Peyer's patch (tissue), 4 donors: ENCODE measurements at places on chromosomes 7 and 10. TPM values are rescaled to one million over a fixed set of nuclear protein-coding genes. Genes with fewer than 3 reads are reported as not detected.

DNA sequence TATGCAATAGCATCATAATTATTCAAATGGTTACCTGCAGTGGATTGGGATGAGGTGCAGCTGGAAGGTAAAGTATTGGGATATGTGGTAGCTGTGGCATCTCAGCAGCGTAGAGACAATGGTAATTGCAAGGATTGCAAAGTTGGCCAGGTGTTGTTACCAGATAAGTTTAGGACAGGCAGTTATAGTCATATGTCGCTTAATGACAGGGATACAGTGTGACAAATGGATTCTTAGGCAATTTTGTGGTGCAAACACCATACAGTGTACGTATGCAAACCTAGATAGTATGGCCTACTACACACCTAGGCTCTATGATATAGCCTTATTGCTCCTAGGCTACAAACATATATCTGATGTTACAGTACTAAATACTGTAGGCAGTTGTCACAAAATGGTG lies 163.5 kb upstream of the LYZL2 start:
- H3K27ac ChIP-seq: no peak overlapping the region
- no peak overlapping the region for H3K4me3 ChIP-seq
- no peaks in the 10 kb centered on the region for H3K27me3 ChIP-seq

DNA sequence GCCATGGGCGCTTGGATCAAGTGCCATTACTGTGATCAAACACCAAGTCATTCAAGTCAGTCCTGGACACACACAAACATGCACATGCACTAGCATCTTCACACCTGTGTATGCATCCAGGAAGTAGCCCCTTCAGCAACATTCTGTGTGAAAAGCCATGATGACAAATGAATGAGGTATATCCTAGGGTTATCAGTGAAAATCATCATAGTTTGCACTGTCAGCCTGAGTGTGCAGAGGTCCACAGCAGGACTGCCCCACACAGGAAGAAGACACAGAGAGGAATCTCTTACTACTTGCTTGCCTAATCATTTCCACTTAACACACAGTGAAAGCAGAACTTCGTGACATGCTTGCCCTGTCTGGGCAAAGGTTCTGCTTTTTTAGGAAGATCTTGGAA lies 184.0 kb upstream of the ADO start:
- no peak for DNase-seq
- H3K4me1 ChIP-seq: no peaks in the 10 kb centered on the region
- no peaks in the 10 kb centered on the region for H3K27me3 ChIP-seq
- no peaks in the 10 kb centered on the region for H3K36me3 ChIP-seq
- H3K4me3 ChIP-seq: no peak overlapping the region

- no peak for DNase-seq
- no peaks in the 10 kb centered on the region for H3K36me3 ChIP-seq
- no peak overlapping the region for H3K4me3 ChIP-seq
- peak overlapping the region; percentile 90 for H3K27ac ChIP-seq
- H3K4me1 ChIP-seq: peaks cover 9% of the 10 kb centered on the region
Measured at GRCh38 chr7:155809332-155809946, 2.8 kb downstream of the SHH start.

DNA sequence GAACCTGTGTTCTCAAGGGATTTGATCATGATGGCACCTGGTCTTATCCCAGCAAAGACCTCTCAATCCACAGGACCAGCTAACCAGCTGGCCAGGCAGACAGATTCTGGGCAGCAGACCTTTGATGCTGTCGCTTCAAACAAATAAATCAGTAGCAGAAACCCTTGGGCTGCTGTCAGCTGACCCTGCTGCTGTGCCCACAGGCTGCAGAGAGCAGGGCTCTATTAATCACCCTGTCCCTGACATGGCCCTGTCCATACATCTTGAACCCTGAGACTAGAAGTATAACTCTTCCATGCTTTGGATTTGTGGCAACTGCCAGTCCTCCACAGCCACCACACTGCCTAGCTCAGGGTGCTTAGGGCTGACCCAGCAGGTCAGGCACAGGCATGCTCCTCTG lies 244.1 kb upstream of the PODXL start:
- no peak overlapping the region for H3K4me3 ChIP-seq
- no peak overlapping the region for H3K27ac ChIP-seq
- H3K27me3 ChIP-seq: no peaks in the 10 kb centered on the region
- H3K4me1 ChIP-seq: no peaks in the 10 kb centered on the region
- no peaks in the 10 kb centered on the region for H3K36me3 ChIP-seq

DNA sequence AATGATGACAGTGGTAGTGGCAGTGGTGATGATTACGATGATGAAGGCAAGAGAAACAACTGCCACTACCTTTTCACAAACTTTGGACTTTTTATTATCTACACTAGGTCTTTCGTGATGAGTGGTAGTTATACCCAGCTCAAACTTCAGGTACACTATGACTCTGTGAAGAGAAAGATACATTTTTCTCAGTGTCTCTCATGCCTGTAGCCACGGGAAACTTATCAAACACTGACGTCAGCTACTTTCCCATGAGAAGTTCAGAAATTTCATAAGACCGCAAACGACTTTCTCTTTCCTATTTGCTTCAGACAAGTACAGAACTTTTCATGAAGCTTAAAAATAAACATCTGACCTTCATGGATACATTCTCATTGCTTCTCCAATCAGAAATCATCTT lies 57.0 kb downstream of the CALD1 start:
- H3K4me1 ChIP-seq: no peaks in the 10 kb centered on the region
- H3K27ac ChIP-seq: peak overlapping the region; percentile 77
- no peak overlapping the region for H3K4me3 ChIP-seq
- DNase-seq: no peak
- H3K36me3 ChIP-seq: no peaks in the 10 kb centered on the region

GRCh38 chr10:3398825-3399646 lies 226.5 kb upstream of the PITRM1 start:
- no peak overlapping the region for H3K4me3 ChIP-seq
- no peak for DNase-seq
- no peak overlapping the region for H3K27ac ChIP-seq
- no peaks in the 10 kb centered on the region for H3K4me1 ChIP-seq
- no peaks in the 10 kb centered on the region for H3K27me3 ChIP-seq

GRCh38 chr7:159084069-159084801 lies 60.4 kb downstream of the VIPR2 start:
- peak; percentile 30 for DNase-seq
- no peak overlapping the region for H3K27ac ChIP-seq
- H3K4me3 ChIP-seq: no peak overlapping the region
- H3K4me1 ChIP-seq: no peaks in the 10 kb centered on the region
- H3K36me3 ChIP-seq: no peaks in the 10 kb centered on the region

DNA sequence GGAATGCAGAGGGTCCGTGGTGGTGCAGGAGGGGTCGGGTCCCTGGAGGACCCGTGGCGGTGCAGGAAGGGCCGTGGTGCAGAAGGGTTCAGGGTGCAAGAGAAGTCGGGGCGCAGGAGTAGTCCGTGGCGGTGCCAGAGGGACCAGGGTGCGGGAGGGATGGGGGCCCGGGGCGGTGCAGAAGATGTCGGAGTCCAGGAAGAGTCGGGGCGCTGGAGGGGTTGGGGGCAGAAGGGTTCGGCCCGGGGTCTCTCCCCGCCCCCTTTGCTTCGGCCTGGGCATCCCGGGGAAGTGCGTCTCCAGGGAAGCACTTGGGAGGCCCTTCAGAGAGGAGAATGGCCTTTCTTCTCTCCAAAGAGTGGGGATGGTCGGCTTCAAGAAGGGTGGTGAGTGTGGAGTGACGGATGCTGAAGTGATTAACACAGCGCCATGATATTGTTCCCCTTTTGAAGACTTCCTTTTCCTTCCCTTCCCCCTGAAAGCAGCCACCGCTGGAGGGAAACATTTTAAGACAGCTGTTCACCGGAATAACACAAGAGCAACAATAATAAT lies 997 bp downstream of the WDR37 start:
- H3K27me3 ChIP-seq: no peaks in the 10 kb centered on the region
- peak overlapping the region; percentile 86 for H3K4me3 ChIP-seq
- peak overlapping the region; percentile 98 for H3K27ac ChIP-seq
- no peak for DNase-seq
- H3K4me1 ChIP-seq: peaks cover 19% of the 10 kb centered on the region

DNA sequence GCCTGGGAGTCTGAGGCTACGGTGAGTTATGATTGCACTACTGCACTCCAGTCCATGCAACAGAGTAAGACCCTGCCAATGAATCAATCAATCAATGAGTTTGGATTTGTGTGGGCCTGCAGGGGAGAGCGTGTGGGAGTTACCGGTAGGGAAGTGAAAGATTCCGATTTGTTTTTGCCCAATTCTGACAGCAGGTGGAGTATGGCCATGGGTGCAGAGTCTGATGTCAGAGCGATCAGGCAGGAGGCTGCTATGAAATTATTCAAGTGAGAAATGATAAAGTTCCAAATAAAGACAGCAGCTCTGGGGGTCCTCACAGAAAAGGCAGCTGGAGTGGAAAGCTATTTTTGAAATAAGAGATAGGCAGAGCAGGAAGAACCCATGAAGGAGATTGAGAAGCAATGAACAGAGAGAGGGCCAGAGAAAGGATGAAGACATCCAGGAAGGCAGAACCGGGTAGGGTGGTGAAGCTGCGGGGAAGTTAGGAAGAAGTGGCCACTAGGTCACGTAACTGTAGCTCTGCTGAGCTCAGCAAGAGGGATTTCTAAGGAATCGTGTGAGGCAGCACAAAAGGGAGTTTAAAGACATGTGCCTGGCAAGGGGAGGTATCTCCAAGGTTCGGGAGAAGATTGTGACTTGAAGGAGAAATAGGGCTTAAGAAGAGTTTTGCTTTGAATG lies 93.7 kb upstream of the NMT2 start:
- no peak for DNase-seq
- no peaks in the 10 kb centered on the region for H3K4me1 ChIP-seq
- no peak overlapping the region for H3K4me3 ChIP-seq

- no peak for DNase-seq
- no peaks in the 10 kb centered on the region for H3K27me3 ChIP-seq
- no peak overlapping the region for H3K27ac ChIP-seq
- no peak overlapping the region for H3K4me3 ChIP-seq
- no peaks in the 10 kb centered on the region for H3K36me3 ChIP-seq
Measured at GRCh38 chr7:122719010-122719578, 16.4 kb upstream of the RNF148 start.

GRCh38 chr7:12815871-12816270 lies 128.4 kb downstream of the ARL4A start:
- no peaks in the 10 kb centered on the region for H3K36me3 ChIP-seq
- H3K4me3 ChIP-seq: no peak overlapping the region
- DNase-seq: no peak
- no peak overlapping the region for H3K27ac ChIP-seq

- H3K4me1 ChIP-seq: peaks cover 13% of the 10 kb centered on the region
- H3K27ac ChIP-seq: no peak overlapping the region
- no peak for DNase-seq
- no peaks in the 10 kb centered on the region for H3K27me3 ChIP-seq
Measured at GRCh38 chr7:37109016-37109683, 339.5 kb downstream of the ELMO1 start.

DNA sequence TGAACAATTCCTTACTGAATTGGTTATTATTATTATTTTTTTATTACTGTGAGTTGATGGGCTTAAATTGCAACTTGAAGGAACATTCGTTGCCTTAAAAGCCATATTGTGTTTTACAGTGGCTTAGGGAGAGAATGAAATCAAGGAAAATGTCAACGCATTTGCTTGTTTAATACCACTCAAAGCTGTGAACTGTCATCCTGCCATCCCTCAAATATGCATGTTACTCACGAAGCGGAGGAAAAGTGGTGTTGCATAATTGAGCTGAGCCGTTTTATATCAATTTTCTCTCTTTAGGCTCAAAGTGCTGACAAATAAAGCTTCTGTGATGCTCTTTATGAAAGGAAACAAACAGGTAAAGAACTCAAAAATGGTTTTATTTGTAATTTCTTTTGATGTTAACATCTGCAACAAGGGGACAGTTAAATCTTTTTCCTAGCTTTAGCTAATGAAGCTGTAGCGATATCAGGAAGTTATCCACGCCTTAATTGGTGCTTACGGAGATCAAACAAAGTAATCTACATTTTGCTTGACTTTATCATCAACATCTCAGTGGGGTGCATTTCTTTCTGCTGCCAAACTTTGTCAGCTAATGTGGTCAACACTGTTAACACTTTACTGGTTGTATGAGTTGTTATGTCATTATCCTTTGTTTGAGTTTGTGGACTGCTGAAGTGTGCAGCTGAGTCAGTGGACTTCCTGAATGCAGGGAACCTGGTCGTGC lies 33.1 kb downstream of the GLRX3 start:
- H3K27ac ChIP-seq: no peak overlapping the region
- DNase-seq: no peak
- H3K27me3 ChIP-seq: no peaks in the 10 kb centered on the region

- no peak overlapping the region for H3K4me3 ChIP-seq
- H3K27me3 ChIP-seq: no peaks in the 10 kb centered on the region
- no peak for DNase-seq
- H3K4me1 ChIP-seq: no peaks in the 10 kb centered on the region
Measured at GRCh38 chr7:46854958-46855473, 726.9 kb downstream of the TNS3 start.

GRCh38 chr7:117445206-117445605 lies 17.9 kb upstream of the ASZ1 start:
- H3K27me3 ChIP-seq: no peaks in the 10 kb centered on the region
- H3K36me3 ChIP-seq: no peaks in the 10 kb centered on the region
- H3K4me1 ChIP-seq: no peaks in the 10 kb centered on the region
- no peak for DNase-seq
- H3K4me3 ChIP-seq: no peak overlapping the region

DNA sequence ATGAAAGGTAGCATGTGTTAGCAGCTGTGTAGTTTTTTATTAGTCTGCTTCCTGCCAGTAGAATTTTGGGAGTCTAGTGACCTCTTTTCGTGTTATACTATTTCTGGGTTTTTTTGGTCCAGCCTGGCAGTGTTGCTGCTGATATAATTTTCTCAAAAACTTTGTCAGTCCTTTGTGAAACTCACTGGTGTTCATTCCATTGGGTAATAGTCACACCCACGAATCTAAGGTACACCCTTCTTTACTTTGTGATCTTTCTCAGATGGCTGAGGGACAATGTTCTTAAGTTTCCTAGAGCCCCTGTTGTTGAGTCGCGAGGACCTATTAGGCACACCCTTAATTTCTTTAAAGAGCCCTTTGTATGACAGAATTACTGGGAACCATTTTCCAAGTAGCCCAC lies 52.3 kb downstream of the TPST1 start:
- H3K36me3 ChIP-seq: no peaks in the 10 kb centered on the region
- no peaks in the 10 kb centered on the region for H3K4me1 ChIP-seq
- no peak overlapping the region for H3K27ac ChIP-seq
- no peak for DNase-seq

- no peak for DNase-seq
- H3K4me1 ChIP-seq: no peaks in the 10 kb centered on the region
- H3K4me3 ChIP-seq: no peak overlapping the region
- no peaks in the 10 kb centered on the region for H3K36me3 ChIP-seq
Measured at GRCh38 chr10:59383908-59384307, 21.6 kb upstream of the FAM13C start.

- H3K27ac ChIP-seq: no peak overlapping the region
- no peak for DNase-seq
- H3K4me3 ChIP-seq: no peak overlapping the region
- no peaks in the 10 kb centered on the region for H3K4me1 ChIP-seq
- H3K27me3 ChIP-seq: peaks cover 7% of the 10 kb centered on the region
Measured at GRCh38 chr10:100647928-100648327, 97.5 kb upstream of the PAX2 start.

Gene SPDYE9
- total RNA-seq: not detected

Gene CHCHD2
- 346 TPM for total RNA-seq

Gene PLAU
- total RNA-seq: 6.6 TPM

Gene MINPP1
- 18.9 TPM for total RNA-seq

Gene KLF14
- total RNA-seq: not detected

Gene GIMAP5
- total RNA-seq: 11.9 TPM

Gene ANKMY2
- total RNA-seq: 20.7 TPM

Gene FFAR4
- total RNA-seq: 2.5 TPM
